ENCODE measurements at places on chromosomes 1 and 21.

- no peak for DNase-seq
These were observed 12.7 kb downstream of the COL6A2 start for GRCh38 chr21:46110499-46111192.

- DNase-seq = no peak
These were observed 25.0 kb upstream of the PRELP start for GRCh38 chr1:203450479-203451149.

GRCh38 chr1:1370771-1371300 is 4.2 kb downstream of the AURKAIP1 start:
- no peak for DNase-seq

- no peak for DNase-seq
These were observed 130.9 kb downstream of the PBX1 start for GRCh38 chr1:164689672-164690511.

GRCh38 chr1:185696422-185697150 is 37.6 kb upstream of the HMCN1 start:
- DNase-seq = no peak

DNA sequence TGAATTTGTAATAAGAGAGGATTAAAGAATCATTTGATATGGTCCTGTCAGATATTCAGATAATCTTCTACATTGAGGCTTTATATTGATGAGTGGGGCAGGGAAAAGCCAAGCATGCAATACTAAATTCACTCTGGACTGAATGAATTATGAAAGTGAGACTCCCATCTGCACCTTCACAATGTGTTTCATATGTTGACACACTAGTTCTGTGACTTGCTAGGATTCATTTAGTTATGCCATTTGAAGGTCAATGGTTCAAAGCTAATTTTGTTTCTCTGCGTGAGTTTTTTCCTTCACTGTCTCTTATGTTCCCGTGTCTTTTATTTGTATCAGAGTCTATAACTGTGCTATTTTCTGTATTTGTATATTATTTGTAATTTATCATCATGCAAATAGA is 1332.5 kb downstream of the KCNT2 start:
- no peak for DNase-seq

- peak; percentile 49 for DNase-seq
These were observed 5.3 kb downstream of the FCRLB start for GRCh38 chr1:161726473-161727255.

DNA sequence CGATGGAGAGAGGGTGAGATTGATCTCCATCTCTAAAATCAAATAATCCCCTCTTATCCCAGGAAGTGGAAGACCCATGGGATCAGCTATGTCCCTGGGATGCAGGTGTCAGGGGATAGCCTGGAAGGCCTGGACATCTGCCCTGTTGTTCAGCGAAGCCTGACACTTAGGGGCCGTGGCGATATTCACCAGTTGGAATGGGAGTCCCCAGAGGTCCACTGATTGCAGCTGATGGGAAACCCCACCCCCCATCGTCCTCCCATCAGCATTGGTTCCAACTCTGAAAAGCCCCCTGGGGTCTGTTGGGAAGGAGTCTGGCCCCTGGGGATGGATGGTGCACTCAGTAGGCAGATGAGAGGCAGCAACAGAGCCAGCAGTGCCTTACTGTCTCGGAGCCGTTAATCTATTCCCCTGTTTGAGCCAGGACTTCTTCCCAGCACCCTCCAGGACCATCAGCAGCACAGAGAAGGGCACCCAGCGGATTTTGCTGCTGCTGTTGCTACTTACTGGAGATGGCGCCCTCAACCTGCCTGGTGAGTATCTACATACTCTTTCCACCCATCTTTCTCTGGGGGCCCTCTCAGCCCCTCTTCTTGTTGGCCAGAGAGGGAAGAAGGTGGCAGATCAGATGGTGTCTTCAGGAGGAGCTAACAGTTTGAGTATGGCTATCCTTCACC is 13.4 kb downstream of the CATSPER4 start:
- no peak for DNase-seq

- no peak for DNase-seq
These were observed 49.7 kb downstream of the PACC1 start for GRCh38 chr1:212364985-212365384.

DNA sequence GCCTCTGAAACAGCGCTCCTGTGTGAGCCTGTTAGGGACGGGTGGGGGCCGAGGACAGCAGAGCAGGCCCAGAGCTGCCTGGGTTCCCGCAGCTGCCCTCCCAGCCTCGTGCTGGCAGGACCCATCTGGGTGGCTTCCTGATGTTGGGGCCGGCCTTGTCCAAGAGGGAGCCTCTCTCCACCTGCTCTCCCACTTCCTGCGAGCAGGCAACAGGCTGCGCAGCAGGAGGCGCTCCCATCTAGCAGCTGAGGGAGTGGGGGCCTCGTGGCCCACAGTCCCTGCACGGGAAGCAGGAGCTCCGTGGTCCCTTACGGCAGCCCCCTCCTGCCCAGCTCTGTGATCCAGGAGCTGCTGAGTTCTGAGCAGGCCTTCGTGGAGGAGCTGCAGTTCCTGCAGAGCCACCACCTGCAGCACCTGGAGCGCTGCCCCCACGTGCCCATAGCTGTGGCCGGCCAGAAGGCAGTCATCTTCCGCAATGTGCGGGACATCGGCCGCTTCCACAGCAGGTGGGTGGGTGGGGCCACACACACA is 68.0 kb downstream of the TRIM11 start:
- no peak for DNase-seq

DNA sequence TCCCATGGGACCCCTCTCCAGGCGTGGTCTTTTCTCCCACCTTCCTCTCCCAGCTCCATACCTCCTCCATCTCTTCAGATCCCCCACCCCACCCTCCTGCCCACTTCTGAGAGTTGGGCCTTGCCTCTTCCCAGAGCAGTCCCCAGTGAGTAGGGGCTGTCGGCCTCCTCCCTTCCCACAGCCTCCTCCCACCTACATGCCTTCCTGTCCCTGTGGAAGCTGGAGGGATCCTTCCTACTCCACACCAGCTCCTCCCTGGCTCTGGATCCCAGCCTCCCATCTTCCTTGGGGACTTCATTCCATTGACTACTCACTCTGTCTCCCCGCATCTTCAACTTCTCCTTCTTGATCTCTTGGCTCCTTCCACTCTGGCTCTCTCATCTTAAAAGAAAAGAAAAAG is 24.9 kb downstream of the KCNQ4 start:
- DNase-seq = no peak

DNA sequence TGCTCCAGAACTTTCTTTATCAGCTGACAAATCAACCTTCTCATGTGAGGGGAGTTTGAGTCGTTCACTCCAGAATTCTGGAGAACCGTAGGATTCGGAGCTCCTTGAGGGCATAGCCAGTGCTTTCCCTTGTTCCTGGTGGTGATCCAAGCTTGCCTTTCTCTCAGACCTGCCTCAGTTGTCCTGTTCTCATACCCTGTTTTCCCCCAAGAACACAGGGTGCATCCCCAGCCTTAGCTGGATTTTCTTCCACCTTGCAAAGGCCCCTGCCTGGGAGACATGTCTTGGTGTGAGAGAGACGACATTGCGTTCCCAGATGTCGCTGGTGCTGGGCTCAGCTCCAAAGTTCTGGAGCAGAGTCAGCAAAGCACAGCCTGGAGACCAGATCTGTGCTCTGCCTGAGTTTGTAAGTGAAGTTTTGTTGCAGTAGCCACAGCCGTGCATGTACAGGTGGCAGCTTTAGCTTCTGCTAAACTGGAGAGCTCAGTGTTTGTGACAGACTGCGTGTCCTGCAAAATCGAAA is 40.0 kb downstream of the ABCG1 start:
- no peak for DNase-seq

DNA sequence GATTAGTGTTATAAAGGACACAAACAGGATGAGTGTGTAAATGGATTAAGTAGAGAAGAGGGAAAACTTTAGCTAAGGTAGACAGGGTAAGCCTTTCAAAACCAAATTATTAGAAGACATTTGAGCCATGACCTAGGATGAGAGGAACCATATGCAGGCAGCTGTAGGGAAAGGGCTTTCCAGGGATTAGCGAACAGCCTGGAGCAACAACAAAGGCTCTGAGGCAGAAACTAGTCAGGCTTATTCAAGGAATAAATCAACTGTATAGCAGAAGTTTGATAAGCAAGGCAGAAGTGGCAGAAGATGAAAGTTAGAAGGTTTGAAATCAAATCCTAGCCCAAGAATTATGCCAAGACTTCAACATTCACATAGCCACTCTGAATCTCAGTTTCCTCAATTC is 21.3 kb downstream of the AIDA start:
- DNase-seq = no peak

DNA sequence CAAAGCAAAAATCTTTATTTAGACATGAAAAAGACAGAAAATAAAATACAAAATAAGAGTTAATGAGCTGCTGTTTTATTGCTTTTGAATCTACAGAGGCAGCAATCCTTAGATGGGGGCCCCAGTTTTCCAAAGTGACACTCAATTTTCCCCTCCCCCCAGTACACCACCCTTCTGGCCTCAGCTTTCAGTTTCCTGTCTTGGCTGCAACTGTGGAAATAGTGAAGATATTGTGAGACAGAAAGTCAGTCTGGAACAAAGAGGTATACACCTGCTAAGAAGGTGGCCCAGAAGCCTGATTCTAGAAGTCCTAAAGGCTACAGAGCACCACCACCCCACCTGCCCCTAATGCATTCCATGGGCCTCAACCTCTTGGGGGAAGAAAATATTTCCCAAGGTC is 1.1 kb upstream of the MTMR11 start:
- DNase-seq = no peak

DNA sequence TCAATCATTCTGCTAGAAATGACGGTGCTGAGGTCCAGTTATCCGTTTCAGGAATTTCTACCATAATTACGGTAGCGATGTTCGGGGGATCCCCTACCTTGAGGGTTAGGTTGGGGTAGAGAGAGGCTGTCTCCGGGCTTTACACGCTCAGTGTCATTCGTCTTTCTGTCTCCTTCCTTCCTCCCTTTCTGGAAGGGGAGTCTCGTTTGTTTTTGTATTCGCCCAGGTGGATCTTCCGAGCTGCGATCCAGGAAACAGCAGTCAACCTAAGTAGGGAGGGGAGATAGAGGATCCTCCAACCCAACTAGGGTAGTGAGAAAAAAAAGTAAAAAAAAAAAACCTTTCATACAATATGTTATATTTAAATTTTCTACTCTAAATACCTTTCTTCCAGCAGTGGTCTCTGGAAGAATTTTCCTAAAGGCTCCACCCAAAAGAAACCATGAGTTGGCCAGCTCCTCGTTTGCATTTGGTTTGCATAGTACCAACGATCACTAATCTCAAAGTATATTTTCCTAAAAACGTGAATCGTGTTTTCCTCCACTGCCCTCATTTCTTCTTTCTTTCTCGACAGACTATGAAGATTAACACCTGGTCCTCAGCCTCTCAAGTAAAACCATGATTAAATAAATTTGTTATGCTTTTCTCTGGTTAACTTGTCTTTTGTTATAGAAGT is 611 bp upstream of the PIK3C2B start:
- DNase-seq = no peak

DNA sequence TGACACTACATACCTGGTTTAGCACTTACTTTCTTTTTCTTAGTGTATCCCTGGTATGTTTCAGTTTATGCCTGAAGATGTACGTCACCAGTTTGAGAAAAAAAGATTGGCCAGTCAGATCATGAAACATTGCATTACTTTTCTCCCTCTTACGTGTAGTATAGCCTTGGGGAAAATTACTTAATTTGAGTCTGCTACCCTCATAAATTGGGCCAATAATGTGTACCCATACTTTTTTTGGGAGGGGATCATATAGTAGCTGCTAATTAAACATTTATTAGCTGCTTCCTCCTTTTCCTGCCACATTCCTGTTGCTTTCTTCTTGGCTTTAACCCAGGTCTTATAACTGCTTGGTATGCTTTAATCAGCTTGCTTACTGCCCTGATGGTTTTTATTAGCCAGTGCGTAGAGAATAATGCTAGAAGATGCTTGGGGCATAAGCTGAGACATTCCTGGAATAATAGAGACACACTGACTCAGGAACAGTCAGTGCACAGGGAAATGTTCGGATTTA is 32.1 kb downstream of the RABGAP1L start:
- DNase-seq = no peak

GRCh38 chr1:203447151-203447550 is 28.5 kb upstream of the PRELP start:
- DNase-seq = no peak

GRCh38 chr1:243642936-243643335 is 207.1 kb downstream of the AKT3 start:
- no peak for DNase-seq

DNA sequence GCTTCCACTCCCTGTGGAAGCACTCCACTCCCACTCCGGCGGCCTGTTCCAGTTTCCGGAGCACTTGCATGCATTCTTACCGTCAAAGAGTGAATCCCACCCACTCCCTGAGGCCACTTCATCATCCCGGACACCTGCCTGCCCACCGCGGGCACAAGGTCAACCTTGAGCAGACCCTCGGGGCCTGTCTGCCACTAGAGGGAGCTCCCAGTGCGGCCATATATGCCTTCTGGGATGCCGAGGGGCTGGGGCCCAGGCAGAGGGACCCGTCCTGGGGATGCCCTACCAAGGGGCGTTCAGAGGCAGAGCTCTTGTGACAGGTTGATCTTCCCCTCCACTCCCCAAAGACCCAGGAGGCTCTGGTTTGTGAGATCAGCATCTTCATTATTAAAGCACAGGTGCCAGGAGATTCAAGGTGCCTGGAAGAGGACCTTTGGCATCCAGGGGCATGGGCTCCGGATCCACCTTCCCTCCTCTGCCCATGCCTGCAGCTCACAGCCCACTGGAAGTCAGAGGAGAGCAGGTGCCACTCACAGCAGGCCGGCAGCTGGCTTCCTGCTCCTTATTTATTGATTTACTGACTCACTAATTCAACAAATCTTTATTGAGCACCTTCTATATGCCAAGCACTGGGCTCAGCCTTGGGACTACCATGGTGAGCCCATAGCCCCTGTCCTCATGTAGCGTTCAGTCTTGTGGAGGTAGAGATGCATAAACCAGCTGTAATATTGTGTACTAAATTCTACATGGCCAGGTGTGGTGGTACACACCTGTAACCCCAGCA is 47.3 kb downstream of the UBIAD1 start:
- peak; percentile 5 for DNase-seq

GRCh38 chr1:156414461-156415064 is 45.6 kb downstream of the RHBG start:
- no peak for DNase-seq

- no peak for DNase-seq
These were observed 69.6 kb downstream of the SIM2 start for GRCh38 chr21:36768496-36768895.

- DNase-seq = no peak
These were observed 920 bp downstream of the MTHFR start for GRCh38 chr1:11804666-11805421.

- DNase-seq = no peak
These were observed 54.0 kb upstream of the POU2F1 start for GRCh38 chr1:167166690-167167075.

DNA sequence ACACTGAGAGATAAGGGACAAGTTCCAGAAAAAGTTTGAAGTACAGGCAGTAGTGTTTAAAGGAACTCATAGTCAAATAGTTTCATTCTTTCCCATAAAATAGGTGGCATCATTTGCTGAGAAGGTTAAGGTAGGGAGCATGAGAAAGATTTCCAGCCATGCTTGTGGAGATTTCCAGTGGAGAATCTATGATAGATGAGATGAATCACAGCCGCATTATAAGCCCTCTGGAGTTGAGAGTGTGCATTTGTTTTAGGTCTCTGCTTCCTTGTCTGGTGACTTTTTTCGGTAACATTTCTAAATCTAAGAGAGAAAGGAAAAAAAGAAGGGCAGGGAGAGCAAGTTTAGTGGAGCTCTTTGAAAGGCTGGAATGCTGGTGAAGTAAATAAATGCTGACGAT is 108.7 kb downstream of the DISP1 start:
- DNase-seq = no peak

Data from activated T-cell treated with anti-CD3 and anti-CD28 coated beads for 24 hours (primary cell).